Thyroid gland (tissue), 4 donors: ENCODE measurements at places on chromosomes 4 and X. TPM values are rescaled to one million over a fixed set of nuclear protein-coding genes. Genes with fewer than 3 reads are reported as not detected.

SSX2B gene
- not detected for total RNA-seq

DNA sequence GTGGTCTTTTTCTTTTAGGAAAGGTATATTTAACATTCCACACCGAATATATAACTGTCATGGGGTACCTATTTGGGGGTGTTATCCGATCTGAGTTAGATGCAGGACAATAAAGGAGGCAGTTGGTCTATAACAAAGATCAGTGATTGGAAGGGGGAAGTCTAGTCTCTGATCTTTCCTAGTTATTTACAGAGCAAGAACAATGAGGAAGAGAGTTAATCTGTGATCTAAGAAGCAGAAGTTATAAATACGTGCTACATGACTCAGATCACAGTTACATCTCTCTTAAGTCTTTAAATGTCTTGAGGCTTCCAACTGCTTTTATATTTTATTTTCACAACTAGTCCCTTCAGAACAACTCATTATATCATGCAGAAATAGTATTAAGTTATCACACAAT, 33.2 kb upstream of the ARMCX4 start:
- peaks cover 15% of the 10 kb centered on the region for H3K4me1 ChIP-seq
- no peak overlapping the region for H3K4me3 ChIP-seq
- no peaks in the 10 kb centered on the region for H3K27me3 ChIP-seq
- no peaks in the 10 kb centered on the region for H3K36me3 ChIP-seq

FSTL5 gene
- 1.1 TPM for total RNA-seq

GPAT3 gene
- total RNA-seq: 73.5 TPM

DNA sequence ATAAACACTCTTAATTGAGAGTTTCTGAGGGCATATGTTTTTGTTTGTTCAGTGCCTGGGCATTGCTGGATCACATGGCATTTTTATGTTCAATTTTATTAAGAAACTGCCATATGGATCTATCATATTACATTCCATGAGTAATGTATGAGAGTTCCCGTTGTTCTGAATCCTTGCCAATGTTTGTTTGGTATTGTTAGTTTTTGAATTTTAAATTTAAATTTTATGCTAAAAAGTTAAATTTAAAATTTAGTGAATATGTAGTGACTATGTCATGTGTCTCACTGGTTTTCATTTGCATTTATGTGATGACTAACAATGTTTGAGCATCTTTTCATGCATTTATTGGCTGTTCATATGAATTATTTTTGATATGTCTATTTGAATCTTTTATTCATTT, 54.8 kb upstream of the GEMIN8 start:
- H3K27me3 ChIP-seq: no peaks in the 10 kb centered on the region
- H3K36me3 ChIP-seq: no peaks in the 10 kb centered on the region
- H3K4me3 ChIP-seq: no peak overlapping the region

GRCh38 chrX:40424259-40424658, 156.5 kb upstream of the ATP6AP2 start:
- no peaks in the 10 kb centered on the region for H3K4me1 ChIP-seq
- no peak for DNase-seq
- H3K27me3 ChIP-seq: no peaks in the 10 kb centered on the region
- H3K27ac ChIP-seq: no peak overlapping the region
- no peak overlapping the region for H3K4me3 ChIP-seq

SORCS2 gene
- 13.6 TPM for total RNA-seq

GRCh38 chrX:47283015-47283771, 50.4 kb downstream of the USP11 start:
- DNase-seq: peak; percentile 58
- no peaks in the 10 kb centered on the region for H3K4me1 ChIP-seq
- H3K4me3 ChIP-seq: no peak overlapping the region
- H3K36me3 ChIP-seq: no peaks in the 10 kb centered on the region
- no peak overlapping the region for H3K27ac ChIP-seq

RAB41 gene
- total RNA-seq: not detected

DNA sequence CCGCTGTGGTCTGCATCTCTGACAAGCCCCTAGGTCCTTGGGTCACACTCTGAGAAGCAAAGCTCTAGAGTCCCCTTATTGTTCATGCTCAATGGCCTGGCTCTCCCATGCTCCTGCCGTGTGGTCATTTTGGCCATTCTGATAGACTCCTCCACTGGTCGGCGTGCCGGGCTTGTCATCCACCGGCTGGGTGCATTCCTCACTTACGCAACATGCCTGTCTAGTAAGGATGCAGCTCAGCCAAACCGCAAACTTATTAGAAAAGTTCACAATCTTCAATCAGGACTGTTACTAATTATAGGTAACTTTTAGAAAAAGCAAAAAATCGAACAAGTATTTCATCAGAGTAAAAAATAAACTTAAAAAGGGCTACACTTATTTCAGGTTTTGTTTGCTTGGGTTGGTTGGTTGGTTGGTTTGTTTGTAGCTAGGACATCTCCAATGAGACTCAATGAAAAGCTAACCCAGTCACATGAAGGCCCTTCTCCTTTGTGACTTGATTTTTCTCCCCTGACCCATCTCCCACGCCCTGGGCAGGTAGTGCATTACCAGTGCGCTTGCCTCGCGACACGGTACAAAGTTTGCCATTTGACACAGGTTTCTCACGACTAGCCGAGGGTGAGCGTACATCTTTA, 41.0 kb downstream of the IRF2 start:
- DNase-seq: no peak
- no peak overlapping the region for H3K27ac ChIP-seq
- no peaks in the 10 kb centered on the region for H3K36me3 ChIP-seq

VSIG1 gene
- total RNA-seq: 0.33 TPM

- no peak for DNase-seq
- no peak overlapping the region for H3K4me3 ChIP-seq
- H3K4me1 ChIP-seq: peaks cover 5% of the 10 kb centered on the region
- no peak overlapping the region for H3K27ac ChIP-seq
- no peaks in the 10 kb centered on the region for H3K27me3 ChIP-seq
Observed at GRCh38 chr4:77413766-77414165, 191.9 kb upstream of the CXCL13 start.

SPACA5B gene
- not detected for total RNA-seq

GRCh38 chrX:34325460-34325859, 193.3 kb upstream of the FAM47A start:
- no peaks in the 10 kb centered on the region for H3K4me1 ChIP-seq
- H3K36me3 ChIP-seq: no peaks in the 10 kb centered on the region
- no peak for DNase-seq

C4orf51 gene
- total RNA-seq: not detected

DNA sequence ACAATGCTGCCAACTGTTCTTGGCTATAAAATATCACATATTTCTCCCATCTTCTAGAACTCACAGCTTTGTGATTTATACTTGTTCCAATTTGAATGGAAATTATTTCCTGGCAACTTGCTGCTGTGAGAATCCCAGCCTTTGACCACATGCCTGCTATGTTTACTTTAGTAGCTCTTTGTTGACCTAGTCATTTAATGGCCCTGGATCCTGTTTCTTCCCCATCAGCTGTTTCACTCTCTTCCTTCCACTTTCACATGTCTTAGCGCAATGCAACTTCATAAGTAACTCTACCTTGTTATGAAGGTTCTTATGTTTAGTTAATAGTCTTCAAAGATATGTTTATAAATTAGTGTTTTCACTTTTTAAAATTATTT, 1973.6 kb upstream of the AGA start:
- no peak for DNase-seq
- no peaks in the 10 kb centered on the region for H3K4me1 ChIP-seq

GRCh38 chrX:51215266-51215665, 117.4 kb upstream of the NUDT10 start:
- H3K4me3 ChIP-seq: no peak overlapping the region
- no peak for DNase-seq
- no peak overlapping the region for H3K27ac ChIP-seq
- H3K27me3 ChIP-seq: no peaks in the 10 kb centered on the region
- H3K36me3 ChIP-seq: no peaks in the 10 kb centered on the region
- no peaks in the 10 kb centered on the region for H3K4me1 ChIP-seq

HAND2 gene
- total RNA-seq: 4.1 TPM

DNA sequence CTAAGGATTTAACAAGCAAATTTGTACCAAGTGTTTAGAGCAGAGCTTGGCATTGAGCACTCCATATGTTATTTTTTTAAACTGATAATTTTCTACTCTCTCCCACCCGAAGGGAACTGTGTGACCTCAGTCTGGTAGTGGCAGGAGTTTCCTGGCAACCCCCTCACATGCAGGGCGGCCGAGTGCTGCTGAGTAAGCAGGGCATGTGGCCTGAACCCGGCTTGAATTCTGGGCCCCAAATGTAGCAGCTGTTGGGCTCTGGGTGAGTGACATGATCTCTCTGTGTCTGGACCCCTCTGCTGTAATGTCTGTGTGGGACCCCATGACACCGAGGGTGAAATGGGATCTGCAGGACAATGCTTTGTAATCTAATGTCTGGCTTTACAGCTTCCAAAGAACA, 13.6 kb upstream of the C4orf50 start:
- no peaks in the 10 kb centered on the region for H3K27me3 ChIP-seq
- H3K4me1 ChIP-seq: peaks cover 24% of the 10 kb centered on the region
- H3K27ac ChIP-seq: peak overlapping the region; percentile 89
- no peak overlapping the region for H3K4me3 ChIP-seq

GRCh38 chr4:54662901-54663585, 5.3 kb downstream of the KIT start:
- no peak overlapping the region for H3K27ac ChIP-seq
- peaks cover 4% of the 10 kb centered on the region for H3K4me1 ChIP-seq
- H3K4me3 ChIP-seq: no peak overlapping the region
- no peaks in the 10 kb centered on the region for H3K36me3 ChIP-seq
- DNase-seq: no peak

GRCh38 chr4:2794486-2795299, 1.8 kb downstream of the SH3BP2 start:
- peak overlapping the region; percentile 10 for H3K27ac ChIP-seq
- H3K27me3 ChIP-seq: no peaks in the 10 kb centered on the region
- peak; percentile 68 for DNase-seq
- H3K4me3 ChIP-seq: no peak overlapping the region

DNA sequence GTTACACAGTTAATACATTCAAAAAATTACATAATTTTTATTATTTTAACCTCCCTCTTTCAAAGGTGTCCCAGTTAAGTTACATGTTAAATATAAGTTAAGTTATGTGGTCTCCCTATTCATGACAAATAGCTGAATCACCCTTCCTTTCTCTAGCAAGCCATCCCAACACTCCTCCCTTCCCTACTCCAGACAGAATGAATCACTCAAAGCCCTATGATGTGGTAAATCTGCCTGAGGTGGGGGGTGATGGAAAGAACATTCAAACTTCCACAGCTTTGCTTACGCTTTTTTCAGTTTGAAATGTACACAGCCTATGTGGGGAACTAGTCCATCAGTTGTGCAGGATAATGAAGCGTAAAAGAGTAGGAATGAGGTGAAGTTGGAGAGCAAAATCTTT, 90.2 kb downstream of the CXCL13 start:
- no peak overlapping the region for H3K4me3 ChIP-seq
- H3K4me1 ChIP-seq: no peaks in the 10 kb centered on the region
- no peaks in the 10 kb centered on the region for H3K36me3 ChIP-seq
- no peak for DNase-seq
- H3K27ac ChIP-seq: no peak overlapping the region

DNA sequence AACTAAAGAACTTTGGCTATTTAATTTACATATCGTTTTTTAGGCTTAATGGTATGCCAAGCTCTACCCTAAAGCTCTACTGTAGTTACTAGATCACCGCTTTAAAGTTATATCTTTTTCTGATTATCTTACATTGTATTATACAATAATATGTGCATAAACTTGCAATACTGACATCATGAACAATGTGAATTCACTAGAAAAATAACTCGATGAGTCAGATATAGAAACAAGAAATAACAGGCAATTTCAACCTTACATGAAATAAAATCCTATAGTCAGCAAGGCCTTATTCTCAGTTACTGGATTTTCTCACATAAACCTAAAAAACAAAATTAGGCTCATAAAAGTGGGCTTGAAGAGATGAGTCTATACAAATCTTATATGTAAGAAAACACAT, 32.5 kb downstream of the PDGFC start:
- peaks cover 8% of the 10 kb centered on the region for H3K4me1 ChIP-seq
- no peak overlapping the region for H3K27ac ChIP-seq
- H3K4me3 ChIP-seq: no peak overlapping the region
- H3K36me3 ChIP-seq: no peaks in the 10 kb centered on the region
- no peaks in the 10 kb centered on the region for H3K27me3 ChIP-seq

GRCh38 chr4:83582289-83582785, 46.4 kb downstream of the GPAT3 start:
- H3K4me1 ChIP-seq: peaks cover 16% of the 10 kb centered on the region
- no peaks in the 10 kb centered on the region for H3K36me3 ChIP-seq
- peak; percentile 79 for DNase-seq
- H3K4me3 ChIP-seq: no peak overlapping the region

- no peak overlapping the region for H3K27ac ChIP-seq
- H3K4me1 ChIP-seq: no peaks in the 10 kb centered on the region
- H3K27me3 ChIP-seq: no peaks in the 10 kb centered on the region
- no peaks in the 10 kb centered on the region for H3K36me3 ChIP-seq
Observed at GRCh38 chr4:55801498-55801897, 18.1 kb upstream of the EXOC1L start.

GPR50 gene
- total RNA-seq: not detected

DNA sequence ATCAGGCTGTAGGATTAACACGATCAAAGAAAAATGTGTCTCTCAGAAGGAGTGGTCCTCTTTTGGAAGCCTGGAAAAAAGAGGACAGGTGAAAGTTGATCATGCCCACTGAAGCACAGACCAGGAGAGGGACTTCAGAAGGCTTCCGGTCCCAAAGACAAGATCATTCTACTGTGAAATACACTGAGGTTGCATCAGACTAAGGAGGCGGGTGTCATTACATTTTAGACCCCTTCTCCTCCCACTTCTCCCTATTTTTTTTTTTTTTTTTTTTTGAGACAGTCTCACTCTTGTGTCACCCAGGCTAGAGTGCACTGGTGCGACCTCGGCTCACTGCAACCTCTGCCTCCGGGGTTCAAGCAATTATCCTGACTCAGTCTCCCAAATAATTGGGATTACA, 67.5 kb downstream of the RBM47 start:
- no peak overlapping the region for H3K4me3 ChIP-seq
- H3K4me1 ChIP-seq: peaks cover 39% of the 10 kb centered on the region
- peak overlapping the region; percentile 81 for H3K27ac ChIP-seq
- no peaks in the 10 kb centered on the region for H3K36me3 ChIP-seq
- no peak for DNase-seq

GRCh38 chr4:150126201-150126863, 48.1 kb downstream of the DCLK2 start:
- H3K27me3 ChIP-seq: no peaks in the 10 kb centered on the region
- no peak overlapping the region for H3K4me3 ChIP-seq
- H3K4me1 ChIP-seq: peaks cover 4% of the 10 kb centered on the region
